Activated B cell treated with CpG ODN at 0.5 μM for 24 hours (primary cell): ENCODE measurements at places on chromosomes 2 and 18. TPM values are rescaled to one million over a fixed set of nuclear protein-coding genes. Genes with fewer than 3 reads are reported as not detected.

Gene ADAM23
- 0.86 and 1.5 TPM in 2 replicates for total RNA-seq

Gene SAG
- total RNA-seq, result 0.04 TPM in 1 of 2 replicates, not detected in the other

DNA sequence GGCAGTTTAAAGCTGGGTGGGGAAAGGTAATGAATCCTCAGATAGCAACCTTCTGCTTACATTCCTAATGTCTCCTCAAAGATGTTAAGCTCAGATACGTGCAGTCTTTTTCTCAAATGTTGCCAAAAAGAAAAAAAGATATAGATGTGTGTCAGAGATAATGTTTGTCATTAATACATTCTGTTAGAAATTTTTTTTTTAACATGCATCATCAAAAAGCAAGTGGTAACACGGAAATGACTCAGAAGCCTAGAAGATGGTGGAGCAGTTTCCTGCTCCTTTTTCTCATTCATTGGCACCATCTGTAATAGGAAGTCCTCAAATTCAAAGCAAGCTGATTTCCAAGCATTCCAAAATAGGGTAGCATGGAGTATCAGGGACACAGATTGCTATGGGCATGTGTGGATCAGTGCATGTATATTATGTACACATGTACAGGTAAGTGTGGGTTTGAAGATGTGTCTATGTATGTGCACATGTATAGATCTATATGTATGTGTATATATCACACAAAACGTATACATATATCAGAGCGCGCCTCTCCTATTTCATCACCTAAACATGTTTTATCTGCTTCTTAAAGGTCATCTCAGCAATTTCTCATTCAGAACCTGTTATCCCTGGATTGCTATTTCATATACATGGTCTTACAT lies 79.9 kb upstream of the ITGB6 start:
- peaks cover 78% of the 10 kb centered on the region for H3K36me3 ChIP-seq
- H3K27me3 ChIP-seq, result no peaks in the 10 kb centered on the region
- H3K27ac ChIP-seq, result no peak overlapping the region

GRCh38 chr2:38960609-38961320 lies 71.1 kb downstream of the ARHGEF33 start:
- H3K4me3 ChIP-seq, result peak overlapping the region; percentile 70
- H3K36me3 ChIP-seq, result no peaks in the 10 kb centered on the region
- H3K4me1 ChIP-seq, result no peaks in the 10 kb centered on the region
- no peak overlapping the region for H3K27ac ChIP-seq
- no peak for DNase-seq
- peaks cover 25% of the 10 kb centered on the region for H3K27me3 ChIP-seq

DNA sequence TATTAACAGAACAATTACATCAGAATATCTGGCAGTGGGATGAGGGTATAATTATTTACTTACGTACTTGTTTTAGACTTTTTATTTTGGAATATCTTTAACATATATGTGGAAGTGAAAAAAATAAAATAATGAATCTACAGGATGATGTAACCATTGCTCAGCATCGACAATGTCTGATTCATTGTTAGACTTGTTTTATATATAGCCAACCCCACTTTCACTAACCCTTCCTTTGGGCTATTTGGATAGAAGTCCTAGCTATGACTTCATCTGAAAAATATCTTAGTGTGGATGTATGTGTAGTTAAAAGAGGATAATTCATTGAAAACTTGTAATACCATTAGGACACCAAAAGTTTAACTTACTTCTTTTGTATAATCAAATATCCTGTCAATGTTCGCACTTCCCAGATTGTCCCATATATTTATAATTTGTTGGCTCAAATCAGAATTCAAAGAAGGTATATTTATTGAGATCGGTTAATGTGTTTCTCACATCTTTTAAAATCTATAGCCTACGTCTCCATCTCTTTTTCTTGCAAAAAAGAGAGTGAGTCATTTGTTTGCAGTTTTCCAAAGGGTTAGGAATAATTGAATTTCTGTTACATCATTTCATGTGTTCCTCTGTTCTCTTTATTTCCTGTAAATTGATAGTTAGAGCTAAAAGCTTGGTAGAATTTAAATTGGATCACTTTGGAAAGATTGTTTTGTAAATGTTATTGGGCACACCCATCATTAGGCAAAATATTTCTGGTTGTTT lies 506.1 kb upstream of the FAM98A start:
- no peaks in the 10 kb centered on the region for H3K36me3 ChIP-seq
- H3K27ac ChIP-seq, result no peak overlapping the region
- H3K27me3 ChIP-seq, result no peaks in the 10 kb centered on the region
- no peak for DNase-seq
- H3K4me3 ChIP-seq, result no peak overlapping the region

- peaks cover 76% of the 10 kb centered on the region for H3K36me3 ChIP-seq
- peak overlapping the region; percentile 9 for H3K27ac ChIP-seq
- H3K27me3 ChIP-seq, result no peaks in the 10 kb centered on the region
These were observed 107.6 kb downstream of the STRN start for GRCh38 chr2:36858551-36859365.

- no peaks in the 10 kb centered on the region for H3K4me1 ChIP-seq
- H3K27me3 ChIP-seq, result peaks cover 3% of the 10 kb centered on the region
- no peak overlapping the region for H3K27ac ChIP-seq
These were observed 14.5 kb downstream of the LOXHD1 start for GRCh38 chr18:46642561-46642960.

GRCh38 chr2:55111570-55112228 lies 61.4 kb upstream of the RTN4 start:
- H3K27ac ChIP-seq, result no peak overlapping the region
- no peak for DNase-seq
- no peaks in the 10 kb centered on the region for H3K36me3 ChIP-seq
- H3K27me3 ChIP-seq, result no peaks in the 10 kb centered on the region
- H3K4me3 ChIP-seq, result no peak overlapping the region

GRCh38 chr2:158649846-158650245 lies 145.3 kb upstream of the DAPL1 start:
- no peaks in the 10 kb centered on the region for H3K27me3 ChIP-seq
- H3K4me1 ChIP-seq, result no peaks in the 10 kb centered on the region
- no peak overlapping the region for H3K4me3 ChIP-seq
- H3K27ac ChIP-seq, result no peak overlapping the region
- no peak for DNase-seq

GRCh38 chr2:75574106-75574505 lies 13.4 kb upstream of the EVA1A start:
- no peak overlapping the region for H3K27ac ChIP-seq
- no peak overlapping the region for H3K4me3 ChIP-seq
- H3K36me3 ChIP-seq, result no peaks in the 10 kb centered on the region
- no peak for DNase-seq

DNA sequence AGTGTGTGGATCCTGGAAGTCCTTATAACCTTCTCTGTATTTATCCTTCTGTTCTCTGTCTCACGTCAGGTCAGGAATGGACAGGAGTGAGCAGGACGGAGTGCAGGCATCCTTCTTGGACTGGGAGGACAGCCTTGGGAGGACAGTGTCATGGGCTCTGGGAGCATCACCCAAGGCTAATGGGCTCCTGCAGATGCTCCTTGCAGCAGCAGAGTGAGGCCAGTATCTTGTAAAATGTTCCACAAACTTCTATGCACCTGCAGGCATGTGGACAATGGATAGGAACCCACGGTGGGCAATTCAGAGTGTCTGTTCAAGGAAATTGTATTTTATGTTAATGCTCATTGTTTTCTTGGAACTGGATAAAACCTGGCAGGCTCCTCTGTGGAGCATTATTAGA lies 176.2 kb downstream of the RNF144A start:
- H3K27me3 ChIP-seq, result peaks cover 32% of the 10 kb centered on the region
- no peak overlapping the region for H3K4me3 ChIP-seq
- H3K4me1 ChIP-seq, result peaks cover 4% of the 10 kb centered on the region
- H3K36me3 ChIP-seq, result no peaks in the 10 kb centered on the region
- DNase-seq, result no peak
- H3K27ac ChIP-seq, result no peak overlapping the region

DNA sequence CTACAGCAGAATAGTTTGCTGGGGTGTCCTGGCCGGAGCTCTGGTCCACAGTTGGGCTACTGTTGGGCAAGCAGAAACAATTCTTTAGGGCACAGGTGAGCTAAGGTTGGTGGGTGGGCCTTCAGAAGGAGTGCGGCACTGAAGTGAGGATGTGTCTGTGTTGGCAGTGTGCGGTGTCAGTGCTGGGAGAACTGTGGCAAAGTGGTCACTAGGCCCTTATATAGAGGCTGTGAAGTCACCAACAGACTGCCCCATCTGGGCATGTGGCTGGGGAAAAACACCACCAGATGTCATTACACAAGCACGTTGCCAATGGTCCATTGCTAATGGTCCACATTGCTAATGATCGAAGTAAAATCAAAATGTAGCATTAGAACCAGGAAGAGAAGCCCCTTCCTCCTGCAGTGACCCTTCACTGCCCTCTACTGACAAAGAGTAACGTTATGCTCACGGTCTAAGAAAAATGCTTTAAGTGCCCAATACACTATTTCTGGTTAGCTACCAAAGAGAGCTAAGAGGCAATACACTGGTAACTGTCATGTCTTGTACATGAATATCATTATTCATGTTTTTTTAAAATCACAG lies 21.3 kb downstream of the SCN1A start:
- H3K36me3 ChIP-seq, result no peaks in the 10 kb centered on the region
- no peaks in the 10 kb centered on the region for H3K4me1 ChIP-seq
- no peaks in the 10 kb centered on the region for H3K27me3 ChIP-seq
- no peak overlapping the region for H3K27ac ChIP-seq
- no peak overlapping the region for H3K4me3 ChIP-seq
